Stimulated activated CD4-positive, alpha-beta T cell treated with anti-CD3 and anti-CD28 coated beads, Interleukin-1b, Interleukin-23, amount 100 ng/mL, for 1 hour (primary cell): ENCODE measurements at places on chromosomes 3 and 15.

DNA sequence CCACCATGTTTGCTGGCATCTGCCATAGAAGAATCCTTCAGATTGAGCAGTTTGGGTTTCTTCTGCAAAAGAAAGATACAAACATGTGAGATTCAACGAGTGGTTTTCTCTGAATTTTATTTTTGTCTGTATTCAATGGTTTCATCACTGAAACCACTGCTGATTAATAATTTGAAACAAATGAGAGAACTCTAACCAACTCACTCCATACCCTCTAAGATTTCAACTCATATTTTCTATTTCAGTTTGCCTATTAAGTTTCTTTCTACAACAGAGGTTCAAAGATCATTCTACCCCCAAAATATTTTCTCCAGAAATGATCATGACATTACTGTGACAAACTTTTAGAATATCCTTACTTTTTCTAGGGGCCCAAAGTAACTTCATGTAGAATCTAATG lies 38.7 kb upstream of the MAN2C1 start:
- DNase-seq = no peak

DNA sequence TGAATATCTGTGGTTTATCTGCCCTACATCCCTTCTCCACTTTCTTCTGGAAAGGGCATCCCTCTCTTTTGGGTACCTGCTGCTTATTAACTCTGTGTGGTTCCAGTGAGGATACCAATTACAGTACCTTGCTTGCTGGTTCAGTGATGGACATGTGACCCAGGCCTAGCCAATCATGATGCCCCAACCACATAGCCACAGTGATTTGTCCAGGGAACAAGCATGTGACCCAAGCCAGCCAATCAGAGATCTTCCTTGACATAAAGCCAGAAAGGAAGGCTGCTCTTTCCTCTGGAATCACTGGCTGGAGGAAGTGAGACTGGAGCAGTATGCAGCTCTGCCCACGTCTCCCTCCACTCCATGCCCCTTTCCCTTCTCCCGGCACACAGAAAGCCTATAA lies 10.9 kb upstream of the TMEM158 start:
- no peak for DNase-seq

DNA sequence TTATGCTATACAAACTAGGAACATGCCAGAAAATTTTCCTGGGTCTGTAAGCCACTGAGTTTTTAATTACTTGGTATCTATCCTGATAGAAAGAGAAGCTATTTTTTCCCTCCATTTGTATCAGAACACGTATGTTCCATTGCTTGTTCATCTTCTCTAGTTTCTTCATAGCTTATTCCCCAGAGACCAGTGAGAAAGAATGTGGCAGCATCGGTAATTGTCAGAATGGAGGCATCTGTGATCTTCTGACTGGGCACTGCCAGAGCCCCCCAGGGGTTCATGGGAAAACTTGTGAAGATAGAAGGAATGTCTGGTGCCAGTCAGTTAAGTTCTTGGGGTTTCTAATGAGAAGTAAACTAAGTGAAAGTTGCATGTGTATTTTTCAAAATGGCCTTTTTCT lies 720.2 kb upstream of the GOLIM4 start:
- DNase-seq = no peak

GRCh38 chr3:100499651-100500050 lies 7.2 kb downstream of the TMEM45A start:
- DNase-seq = no peak

- no peak for DNase-seq
Measured at GRCh38 chr3:79597709-79598108, 170.1 kb downstream of the ROBO1 start.

DNA sequence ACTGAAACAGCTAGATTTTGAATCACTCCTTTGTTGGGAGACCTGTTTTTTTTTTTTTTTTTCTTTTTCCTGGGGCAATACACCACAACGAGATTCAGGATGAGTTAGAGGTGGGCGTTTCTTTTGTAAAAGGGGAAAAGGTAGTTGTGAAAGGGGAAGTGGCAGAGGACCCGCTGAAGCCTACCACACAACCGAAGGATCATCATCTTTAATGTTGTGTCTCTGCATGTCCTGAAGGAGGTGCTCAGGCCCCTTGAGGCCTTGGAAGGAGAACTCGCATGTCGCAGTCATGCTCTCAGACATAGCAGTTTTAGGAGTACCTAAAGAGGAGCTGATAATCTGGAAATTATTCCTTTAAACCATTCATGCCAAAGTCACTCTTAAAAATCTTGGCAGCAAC lies 137.9 kb upstream of the LRIG1 start:
- DNase-seq = no peak

GRCh38 chr3:150748684-150749047 lies 14.3 kb downstream of the SIAH2 start:
- no peak for DNase-seq

GRCh38 chr15:52334491-52335160 lies 39.0 kb upstream of the MYO5C start:
- DNase-seq = no peak

DNA sequence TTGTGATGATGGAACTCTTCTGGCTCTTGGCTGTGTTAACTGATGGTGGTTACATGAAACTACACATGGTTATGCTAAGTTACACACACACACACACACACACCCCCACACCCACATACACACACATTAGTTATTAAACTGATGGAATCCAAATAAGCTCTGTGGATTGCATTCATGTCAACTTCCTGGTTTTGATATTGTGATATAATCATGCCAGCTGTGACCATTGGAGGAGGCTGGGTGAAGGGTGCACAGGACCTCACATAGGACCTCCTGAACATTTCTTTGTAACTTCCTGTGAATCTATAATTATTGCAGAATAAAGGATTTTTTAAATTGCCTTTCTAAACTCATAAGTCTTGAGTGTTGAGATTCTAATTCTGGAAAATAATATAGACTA lies 58.9 kb upstream of the LIMD1 start:
- no peak for DNase-seq

- no peak for DNase-seq
Measured at GRCh38 chr3:120673116-120673515, 8.9 kb downstream of the HGD start.

GRCh38 chr3:122188737-122189136 lies 5.3 kb downstream of the CASR start:
- no peak for DNase-seq

GRCh38 chr15:95365511-95366107 lies 964.9 kb upstream of the NR2F2 start:
- DNase-seq = no peak

GRCh38 chr3:136545664-136546268 lies 206.4 kb downstream of the STAG1 start:
- DNase-seq = no peak

- DNase-seq = no peak
Measured at GRCh38 chr15:71044006-71044405, 71.3 kb upstream of the THSD4 start.
